ENCODE measurements at places on chromosomes 7 and 10.

DNA sequence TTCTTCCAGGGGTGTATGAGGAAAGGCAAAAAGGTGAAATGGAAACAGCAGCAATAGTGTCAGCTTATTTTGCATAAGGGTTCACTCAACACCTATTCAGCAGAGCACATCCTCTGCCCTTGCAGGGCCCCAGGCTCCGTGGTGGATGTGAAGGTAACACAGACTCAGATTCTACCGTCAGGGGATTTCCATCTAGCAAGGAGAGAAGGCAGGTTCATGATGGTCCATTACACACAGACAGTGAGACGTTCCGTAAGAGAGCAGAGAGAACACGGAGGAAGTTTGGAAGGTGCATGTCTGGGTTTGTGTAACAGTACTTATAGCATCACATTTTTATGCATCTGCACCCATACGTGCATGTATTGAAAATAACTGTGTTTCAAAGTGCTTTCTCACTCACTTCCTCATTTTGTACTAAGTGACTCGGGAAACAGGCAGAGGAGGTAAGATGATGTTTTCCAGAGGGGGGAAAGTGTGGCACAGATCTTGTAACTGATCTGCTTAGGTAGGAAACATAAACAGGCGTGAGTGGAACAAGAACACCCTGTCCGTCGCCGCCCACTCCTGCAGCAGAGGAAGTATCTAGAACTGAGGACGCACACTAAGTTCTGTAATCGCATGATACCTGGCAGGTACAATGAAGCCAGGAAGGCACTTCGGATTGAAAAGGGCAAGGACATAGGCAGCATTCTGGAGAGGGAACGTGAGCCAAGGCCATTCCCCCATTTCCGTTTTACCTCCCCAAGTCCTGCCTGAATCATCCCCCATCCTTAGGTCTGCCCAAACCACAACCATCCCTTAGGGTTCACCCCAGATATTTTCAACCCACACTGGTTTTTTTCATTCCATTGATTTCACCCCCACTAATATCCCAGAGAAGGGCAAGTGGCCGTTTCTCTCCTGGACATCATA lies 1.0 kb upstream of the ENO4 start:
- DNase-seq = no peak

- DNase-seq = no peak
Measured at GRCh38 chr7:1404898-1405548, 54.2 kb downstream of the MICALL2 start.

- DNase-seq = no peak
Measured at GRCh38 chr7:84722734-84723133, 464.1 kb downstream of the SEMA3D start.

- DNase-seq = no peak
Measured at GRCh38 chr10:17453373-17454091, 863 bp downstream of the ST8SIA6 start.

DNA sequence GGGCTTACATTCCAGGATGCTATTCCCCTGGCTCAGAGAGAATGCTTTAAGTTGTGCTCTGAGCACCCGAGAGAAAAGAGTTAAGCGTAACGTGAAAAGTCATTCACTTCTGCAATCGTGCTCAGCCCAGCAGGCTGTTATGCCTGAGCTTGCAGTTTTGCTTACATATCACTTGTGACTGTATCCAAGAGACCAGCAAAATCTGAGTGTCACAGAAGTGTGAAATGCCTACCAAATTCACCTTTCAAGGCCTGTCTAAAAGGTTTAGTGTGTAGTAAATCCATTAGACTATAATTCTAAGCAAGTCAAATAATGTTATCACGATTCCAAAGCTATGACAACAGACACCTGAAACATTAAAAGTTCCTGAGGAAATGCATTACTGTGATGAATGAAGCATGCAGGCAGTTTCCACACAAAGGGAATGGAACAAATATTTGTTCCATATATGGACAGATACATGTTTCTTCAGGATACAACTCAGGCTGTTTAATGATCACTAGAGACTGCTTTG lies 20.1 kb downstream of the ITGB1 start:
- no peak for DNase-seq

GRCh38 chr7:114214466-114214865 lies 200.1 kb upstream of the FOXP2 start:
- DNase-seq = no peak

DNA sequence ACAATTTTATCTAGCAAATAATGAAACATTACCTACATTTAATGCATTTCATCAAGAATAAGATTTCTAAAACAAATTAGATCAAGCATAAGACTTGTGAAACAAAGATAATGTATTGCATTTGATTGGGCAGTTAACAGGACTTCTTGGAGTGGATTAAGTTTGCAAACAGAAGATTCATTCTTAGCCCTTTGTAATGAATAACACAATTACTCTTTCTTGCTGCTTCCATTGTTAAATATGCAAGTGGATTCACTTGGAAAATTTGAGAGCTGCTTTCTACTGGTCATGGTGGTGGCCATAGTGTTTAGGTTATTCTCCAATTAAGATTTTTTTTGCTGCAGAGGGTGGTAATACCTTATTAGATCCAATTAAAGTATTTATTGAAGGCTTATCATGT lies 6.0 kb downstream of the PPP1R9A start:
- no peak for DNase-seq

DNA sequence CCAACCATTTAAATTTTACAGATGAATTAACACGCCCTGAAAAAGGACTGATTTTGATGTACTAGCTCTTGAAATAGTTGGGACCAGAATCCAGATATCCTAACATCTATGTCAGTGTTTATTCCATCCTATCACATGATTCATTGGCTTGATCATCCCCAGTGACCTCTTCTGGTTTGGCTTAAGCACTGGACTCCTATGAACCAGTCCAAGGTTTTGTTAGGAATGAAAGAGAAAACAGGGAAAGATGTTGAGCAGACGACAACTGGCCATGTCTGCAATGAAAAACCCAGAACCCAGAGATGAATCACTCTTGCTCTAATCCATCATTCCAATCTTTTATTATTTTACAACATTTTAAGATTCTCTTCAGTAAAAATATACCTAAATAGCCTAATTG lies 1080.9 kb downstream of the SORCS1 start:
- no peak for DNase-seq

DNA sequence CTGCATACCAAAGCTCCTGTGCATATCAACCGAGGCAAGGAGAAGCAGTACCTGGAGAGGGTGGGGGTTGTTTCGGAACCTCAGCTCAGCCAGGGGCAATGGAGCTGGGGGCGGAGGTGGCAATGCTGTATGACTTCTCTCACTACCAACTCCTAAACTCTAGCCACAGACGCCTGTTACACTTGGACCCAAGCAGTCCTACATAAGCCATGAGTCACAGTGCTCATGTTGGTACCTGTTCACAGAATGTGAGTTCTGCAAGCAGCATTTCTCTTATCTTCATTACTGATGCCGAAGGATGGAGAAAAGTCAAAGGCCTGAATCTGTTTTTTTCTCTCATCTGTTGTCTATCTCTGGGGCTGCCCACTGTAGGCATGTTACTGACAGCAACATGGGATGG lies 3.2 kb upstream of the RAB18 start:
- DNase-seq = no peak

DNA sequence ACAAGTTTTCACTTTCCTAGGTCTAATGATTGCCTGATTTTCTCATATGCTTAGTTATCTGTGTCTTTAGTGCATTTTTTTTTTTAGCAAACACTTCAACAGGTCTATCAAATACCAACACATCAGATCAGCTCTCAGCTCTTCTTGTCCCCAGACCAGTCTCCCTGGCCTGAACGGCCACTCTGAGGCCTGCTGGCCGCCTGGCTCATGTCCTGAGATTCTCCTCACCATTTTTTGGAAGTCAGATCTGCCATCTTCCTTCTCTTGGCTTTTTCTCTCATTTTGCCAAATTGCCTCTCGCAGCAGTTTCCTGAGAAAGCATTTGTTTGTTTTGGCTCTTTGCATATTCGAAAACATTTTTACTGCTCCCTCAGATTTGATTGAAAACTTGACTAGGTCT lies 29.3 kb downstream of the PPP2R2D start:
- DNase-seq = no peak

DNA sequence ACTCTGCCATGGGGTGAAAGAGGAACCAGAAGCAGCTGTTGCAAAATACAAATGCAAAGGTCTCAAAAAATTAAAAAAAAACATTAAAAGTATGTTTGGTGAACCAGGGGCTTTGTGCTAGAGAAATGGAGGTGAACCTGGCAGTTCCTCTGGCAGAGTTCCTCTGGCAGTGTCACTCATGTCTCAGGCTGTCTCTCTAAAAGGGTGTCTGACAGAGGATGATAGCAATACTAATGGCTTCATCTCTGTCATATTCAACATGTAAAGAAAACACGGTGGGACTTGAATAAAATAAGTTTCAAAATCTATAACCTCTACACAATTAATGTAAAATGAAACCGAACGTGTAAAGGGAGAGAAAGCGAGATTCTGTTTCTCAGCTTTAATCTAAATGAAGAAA lies 375.7 kb upstream of the VWC2 start:
- DNase-seq = no peak

- no peak for DNase-seq
Measured at GRCh38 chr10:26310361-26310760, 93.8 kb downstream of the GAD2 start.

GRCh38 chr10:95742485-95742884 lies 13.5 kb upstream of the ENTPD1 start:
- peak; percentile 85 for DNase-seq

DNA sequence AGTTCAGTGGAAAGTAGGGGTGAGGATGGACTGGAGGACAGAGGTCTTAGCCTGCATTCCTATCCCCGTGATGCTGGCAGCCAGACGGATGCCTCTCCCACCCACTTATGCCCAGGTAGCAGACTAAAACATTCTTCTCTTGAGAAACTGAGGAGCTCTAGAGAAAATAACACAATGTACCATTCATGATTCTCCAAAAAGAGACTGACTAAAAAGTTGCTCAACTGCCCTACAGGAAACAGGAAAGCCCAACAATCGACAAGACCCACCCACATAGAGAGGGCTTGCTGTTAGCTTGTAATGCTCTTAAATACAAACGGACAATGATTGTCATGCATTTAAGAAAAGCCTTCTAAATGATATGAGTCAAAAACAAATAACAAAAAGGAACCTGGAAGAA lies 33.2 kb upstream of the PDE1C start:
- no peak for DNase-seq

DNA sequence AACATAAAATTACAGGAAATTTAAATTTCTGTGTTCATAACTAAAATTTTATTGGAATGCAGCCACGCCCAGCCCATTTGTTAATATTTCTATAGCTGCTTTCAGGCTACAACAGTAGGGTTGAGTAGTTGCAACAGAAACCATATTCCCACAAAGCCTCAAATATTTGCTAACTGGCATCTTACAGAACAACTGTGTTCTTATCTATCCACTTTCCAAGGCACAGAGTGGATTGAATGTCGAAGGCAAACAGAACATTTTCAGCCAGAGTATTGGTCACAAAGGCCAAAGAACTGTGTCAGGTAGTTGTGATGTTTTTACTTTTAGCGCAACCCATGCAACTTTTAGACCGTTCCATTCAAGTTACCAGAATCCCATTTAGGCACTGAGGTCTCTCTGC lies 51.1 kb upstream of the OPN4 start:
- DNase-seq = no peak

DNA sequence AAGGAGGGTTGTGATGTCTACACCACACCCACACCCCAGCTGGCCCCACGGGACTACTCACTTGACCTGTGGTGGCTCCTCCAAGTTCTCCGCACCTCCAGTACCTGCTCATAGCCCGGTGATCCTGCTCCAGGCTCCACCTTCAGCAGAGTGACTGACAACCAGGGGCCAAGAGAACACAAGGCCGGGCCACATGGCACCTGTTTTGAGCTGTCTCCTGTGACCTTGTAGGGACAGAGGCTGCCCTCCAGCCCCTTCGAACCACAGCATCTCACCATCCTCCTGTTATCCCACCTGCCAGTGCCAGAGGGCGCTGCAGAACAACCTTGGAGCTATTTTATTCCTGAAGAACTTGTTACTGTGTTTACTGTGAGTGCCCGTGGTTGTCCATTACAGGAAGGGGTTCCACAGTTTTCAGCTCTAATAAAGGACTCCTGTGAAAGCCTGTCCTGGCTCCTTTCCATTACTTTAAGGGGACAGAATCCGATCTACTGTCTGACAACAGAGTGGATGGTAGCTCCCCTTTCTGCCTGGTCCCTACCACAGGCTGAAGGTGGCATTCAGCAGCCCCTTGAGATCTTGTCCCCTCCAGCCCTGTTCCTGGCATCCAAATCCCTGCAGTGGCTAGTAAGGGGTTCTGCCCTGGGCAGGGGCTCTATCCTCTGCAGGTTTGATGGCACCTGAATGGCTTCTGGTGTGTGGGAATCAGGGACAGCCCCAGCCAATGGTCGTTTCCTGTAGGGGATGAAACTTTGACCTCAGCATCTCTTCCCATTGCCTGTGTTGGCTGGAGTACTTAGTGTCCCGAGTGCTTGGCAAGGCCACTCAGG lies 50.8 kb downstream of the C10orf120 start:
- peak; percentile 50 for DNase-seq

DNA sequence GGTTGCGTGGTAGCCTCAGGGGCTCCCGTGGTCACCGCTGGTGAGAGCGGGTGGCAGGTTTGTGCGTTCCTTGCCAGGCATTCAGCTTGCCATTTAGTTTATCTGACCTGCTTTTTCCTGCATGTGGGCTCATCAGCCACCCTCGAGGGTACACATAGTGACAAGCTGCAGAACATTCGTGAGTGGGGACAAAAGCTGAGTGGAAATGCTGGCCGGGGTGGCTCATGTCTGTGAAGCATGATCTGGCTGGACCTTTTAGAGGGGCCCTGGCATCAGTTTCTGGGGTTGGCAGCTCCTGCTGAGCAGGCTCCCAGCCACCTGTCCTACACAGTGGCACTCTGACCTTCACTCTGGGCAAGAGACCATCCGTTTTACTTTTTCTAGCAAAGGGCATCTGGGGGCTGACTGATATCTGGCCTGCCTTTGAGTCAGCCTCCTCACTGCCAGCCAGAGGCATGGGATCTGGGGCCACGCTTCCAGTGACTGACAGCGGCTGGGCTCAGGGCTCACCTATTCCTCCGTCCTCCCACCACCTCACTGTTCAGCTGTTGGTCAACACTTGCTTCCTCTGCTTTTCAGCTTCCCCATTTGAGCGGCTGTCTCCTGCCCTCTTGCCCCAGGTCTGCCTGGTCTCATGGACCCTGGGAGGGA lies 75.0 kb downstream of the LANCL2 start:
- DNase-seq = no peak

GRCh38 chr7:73738220-73738611 lies 386 bp downstream of the ABHD11 start:
- DNase-seq = no peak

DNA sequence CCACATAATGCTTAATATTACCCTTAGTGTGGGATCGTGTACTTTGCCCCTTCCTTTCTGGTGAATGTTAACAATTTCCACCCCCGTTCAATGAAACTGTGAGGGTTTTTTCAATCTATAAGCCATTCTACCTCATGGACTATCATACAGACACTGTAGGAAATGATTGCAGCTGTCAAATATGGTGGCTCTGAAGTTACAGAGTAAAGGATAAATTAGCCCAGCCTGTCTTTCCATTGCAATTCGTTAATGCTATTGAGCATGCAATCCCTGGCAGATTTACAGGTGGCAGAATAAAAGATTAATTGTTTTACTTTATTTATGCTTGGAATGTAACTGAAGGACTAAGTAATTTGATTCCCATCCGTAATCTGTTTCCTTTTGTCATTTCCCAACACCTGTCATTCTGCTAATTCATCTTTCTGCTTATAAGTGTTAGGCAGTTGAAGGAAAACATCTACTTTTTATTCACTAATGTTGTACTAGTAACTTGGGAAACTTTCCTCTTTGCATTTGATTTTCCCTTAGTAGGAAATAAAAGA lies 1211.6 kb upstream of the LRRN3 start:
- peak; percentile 62 for DNase-seq

GRCh38 chr7:92343714-92344113 lies 97.9 kb downstream of the ANKIB1 start:
- no peak for DNase-seq
